Stimulated activated CD4-positive, alpha-beta T cell treated with anti-CD3 and anti-CD28 coated beads, Interleukin-12 subunit alpha, Interleukin-12 subunit beta, amount 100 ng/mL, for 48 hours (primary cell): ENCODE measurements at places on chromosomes 2 and 18.
A peak's percentile ranks its signal among the peaks of the same experiment; 100 is the strongest.

DNA sequence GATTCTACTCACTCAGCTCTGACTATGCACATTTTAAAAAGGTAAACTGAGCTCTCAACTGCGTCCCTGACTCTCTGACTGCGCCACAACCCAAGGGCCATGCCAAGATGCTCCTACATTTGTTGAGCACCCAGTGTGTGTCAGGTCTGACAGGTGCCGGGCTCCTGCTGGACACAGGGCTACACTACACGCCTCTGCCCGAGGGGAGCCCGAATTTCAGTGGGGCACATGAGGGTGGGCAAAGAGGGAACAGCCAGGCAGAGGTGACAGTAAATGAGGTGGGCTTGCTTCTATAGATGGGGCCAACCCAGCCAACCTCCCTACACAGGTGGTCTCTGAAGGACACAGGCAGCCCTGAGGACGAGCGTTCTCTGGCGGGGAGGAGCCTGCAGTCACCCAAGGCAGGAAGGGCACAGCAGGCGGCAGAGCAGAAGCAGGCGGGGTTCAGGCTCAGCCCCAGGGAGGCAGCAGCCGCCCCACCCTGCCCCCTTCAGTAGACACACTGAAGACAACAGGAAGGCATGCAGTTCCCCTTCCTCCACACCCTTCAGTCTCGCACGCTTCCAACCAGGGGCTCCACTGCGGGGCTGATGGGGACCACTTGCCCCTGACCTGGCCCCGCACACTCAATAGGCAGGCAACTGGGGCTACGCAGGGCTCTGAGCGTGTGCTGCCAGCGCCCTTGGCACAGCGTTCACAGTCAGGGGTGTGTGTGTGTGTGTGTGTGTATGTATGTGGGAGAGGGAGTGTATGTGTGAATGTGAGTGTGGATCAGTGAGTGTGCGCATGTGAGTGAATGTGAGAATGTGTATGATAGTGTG, 98.4 kb downstream of the UXS1 start:
- DNase-seq = peak; percentile 50

DNA sequence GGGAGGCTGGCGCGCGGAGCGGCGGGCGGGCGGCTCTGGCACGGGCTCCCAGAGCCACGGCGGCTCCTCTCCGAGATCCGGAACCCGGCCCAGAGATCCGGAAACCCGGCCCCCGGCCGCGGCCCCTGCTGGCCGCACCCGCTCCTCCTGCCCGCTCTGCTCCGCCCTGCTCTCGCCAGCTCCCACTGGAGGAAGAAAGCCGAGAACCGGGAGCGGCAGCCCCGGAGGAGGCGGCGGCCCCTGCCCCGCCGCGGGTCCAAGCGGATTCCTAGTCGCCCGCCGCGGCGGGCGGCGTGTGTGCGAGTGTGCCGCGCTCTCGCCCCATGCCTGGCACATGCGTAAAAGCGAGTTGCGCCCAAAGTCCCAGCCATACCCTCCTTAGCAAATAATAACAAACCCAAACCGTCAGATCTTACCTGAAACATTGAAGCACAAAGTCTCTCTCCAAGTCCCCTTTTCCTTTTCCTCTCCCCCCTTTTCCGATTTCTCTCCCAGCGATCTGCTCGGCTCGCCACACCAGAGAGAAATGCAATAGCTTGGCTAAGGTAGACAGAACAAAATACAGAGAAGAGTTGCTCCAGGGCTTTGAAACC, 108.7 kb upstream of the KCTD1 start:
- no peak for DNase-seq

DNA sequence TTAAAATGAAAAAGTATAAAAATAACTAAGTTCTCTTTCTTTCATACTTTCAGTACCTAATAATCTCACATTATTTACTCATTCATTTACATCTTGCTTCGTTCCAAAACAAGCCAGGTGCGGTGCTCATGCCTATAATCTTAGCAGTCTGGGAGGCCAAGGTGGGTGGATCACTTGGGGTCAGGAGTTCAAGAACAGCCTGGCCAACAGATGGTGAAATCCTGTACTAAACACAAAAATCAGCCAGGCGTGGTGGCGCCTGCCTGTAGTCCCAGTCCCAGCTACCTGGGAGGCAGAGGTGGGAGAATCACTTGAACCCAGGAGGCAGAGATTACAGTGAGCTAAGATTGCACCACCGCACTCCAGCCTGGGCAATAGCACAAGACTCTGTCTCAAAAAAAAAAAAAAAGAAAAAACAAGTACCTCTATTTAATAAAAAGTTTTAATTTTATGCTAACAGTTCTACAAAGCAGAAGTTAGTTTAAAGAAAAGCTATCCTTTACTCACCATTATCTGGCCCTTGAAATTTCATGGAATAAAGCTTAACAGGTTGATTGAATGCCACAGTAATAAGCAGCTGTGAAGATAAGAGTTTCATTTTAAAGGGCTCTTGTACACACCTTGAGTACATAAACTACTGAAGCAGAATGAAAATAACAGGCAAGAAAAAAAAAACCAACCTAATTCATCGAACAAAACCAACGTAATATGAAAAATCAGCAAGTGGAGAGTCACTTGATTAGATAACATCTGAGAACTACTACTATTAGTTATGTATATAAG, 22.5 kb downstream of the TXNL1 start:
- DNase-seq = no peak

GRCh38 chr18:51734576-51734975, 537.1 kb upstream of the MEX3C start:
- no peak for DNase-seq

- DNase-seq = peak; percentile 56
Observed at GRCh38 chr2:28408764-28409599, 16.3 kb downstream of the FOSL2 start.

GRCh38 chr2:131517106-131517831, 10.4 kb upstream of the CCDC74A start:
- DNase-seq = no peak

DNA sequence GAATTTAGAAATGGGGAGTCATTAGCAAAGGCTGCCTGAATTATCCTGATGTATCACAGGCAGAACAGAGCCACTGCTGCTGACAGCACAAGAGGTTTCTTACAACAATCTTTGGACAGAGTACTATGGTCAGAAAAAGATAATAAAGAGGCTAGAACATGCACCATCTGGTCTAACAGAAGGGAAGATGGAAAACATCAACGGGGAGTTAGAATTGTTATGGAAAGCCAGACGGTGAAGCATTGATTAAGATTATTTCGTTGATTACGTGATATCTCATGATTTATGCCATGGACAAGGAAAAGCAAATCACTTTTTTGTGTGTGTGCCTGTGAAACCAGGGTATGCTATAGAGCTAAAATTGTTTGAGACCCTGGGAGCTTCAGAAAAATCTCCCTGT, 409.4 kb upstream of the ETAA1 start:
- no peak for DNase-seq

- no peak for DNase-seq
Observed at GRCh38 chr2:143142598-143142997, 13.4 kb downstream of the ARHGAP15 start.

DNA sequence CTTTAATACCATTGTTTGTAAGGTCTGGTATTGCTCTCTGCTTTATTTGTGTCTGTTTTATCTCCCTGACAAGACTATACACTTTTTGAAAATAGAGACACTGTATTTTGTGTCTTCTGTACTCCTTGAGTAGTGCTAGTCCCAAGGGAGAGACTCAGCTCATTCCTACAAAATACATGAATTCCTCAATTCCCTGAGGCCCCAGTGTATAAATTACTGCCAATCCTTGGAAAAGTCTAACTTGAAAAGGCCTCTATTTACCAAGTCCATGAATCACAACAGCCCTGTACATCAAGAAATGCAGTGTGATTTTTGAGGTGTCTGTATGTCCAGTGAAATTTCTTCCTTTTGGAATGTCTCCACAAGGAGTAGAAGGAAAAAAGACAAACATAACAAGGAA, 34.9 kb upstream of the NEDD4L start:
- no peak for DNase-seq

GRCh38 chr18:51168960-51169662, 28.4 kb downstream of the MEX3C start:
- no peak for DNase-seq

- DNase-seq = no peak
Observed at GRCh38 chr2:39264733-39265132, 21.0 kb upstream of the CDKL4 start.

GRCh38 chr2:5074733-5075132, 617.5 kb upstream of the SOX11 start:
- DNase-seq = no peak

GRCh38 chr2:20421336-20421987, 25.4 kb upstream of the RHOB start:
- DNase-seq = no peak

GRCh38 chr2:95575857-95576256, 15.9 kb upstream of the TRIM43 start:
- DNase-seq = no peak

GRCh38 chr2:96347395-96347794, 11.8 kb downstream of the NCAPH start:
- no peak for DNase-seq

GRCh38 chr2:199987586-199987985, 32.2 kb downstream of the MAIP1 start:
- no peak for DNase-seq

DNA sequence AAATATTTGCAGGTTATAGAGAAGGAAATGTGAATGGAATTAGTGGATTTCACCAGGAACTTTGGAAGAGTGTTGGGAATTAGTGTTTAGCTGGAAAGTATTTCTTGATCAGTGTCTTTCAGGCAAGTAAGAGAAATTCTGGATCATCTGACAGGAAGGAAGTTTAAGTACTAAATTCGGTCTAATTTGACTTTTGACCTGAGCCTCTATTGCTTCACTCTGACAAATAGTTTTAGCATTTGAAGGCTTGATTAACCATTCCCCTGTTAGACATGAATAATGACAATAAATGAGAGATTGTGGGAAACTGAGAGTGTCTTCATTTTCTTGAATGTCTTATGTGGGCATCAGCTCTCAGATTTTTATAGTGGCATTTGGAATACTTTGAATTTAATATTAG, 16.0 kb downstream of the CCNT2 start:
- DNase-seq = no peak

DNA sequence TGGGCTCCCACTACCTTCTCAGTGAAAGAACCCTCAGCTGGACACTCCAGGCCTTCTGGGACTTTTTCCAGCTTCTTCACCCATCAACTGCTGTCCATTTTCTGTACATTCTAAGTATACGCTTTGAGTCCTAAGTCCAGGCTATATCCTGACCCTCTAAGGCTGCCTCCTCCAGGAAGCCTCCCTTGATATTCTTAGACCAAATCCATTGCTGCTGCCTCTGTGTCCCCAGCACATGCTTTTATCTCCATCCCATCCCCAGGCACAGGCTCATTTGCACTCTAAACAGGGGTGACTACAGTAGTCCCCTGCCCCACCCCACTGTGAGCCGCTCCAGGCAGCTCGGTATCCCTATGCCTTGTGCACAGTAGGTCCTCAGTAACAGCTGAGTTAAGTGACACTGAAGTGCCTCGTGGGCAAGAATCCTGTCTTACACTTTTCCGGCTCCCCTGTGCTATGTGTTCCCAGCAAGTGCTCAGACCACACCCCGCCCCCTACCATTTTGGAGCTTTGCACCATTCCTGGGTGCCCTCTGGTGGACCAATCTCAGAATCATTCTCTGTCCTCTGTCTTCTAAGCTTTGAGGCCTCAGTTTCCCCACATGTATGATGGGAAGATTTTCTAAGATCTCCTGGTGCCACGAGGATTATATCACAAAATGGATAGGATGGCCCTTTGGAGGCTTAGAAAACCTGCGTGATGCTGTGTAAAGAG, 34.9 kb downstream of the EMX1 start:
- DNase-seq = no peak

- no peak for DNase-seq
Observed at GRCh38 chr2:231764760-231765159, 16.3 kb downstream of the PDE6D start.

GRCh38 chr18:49360582-49360981, 99.9 kb downstream of the DYM start:
- no peak for DNase-seq

DNA sequence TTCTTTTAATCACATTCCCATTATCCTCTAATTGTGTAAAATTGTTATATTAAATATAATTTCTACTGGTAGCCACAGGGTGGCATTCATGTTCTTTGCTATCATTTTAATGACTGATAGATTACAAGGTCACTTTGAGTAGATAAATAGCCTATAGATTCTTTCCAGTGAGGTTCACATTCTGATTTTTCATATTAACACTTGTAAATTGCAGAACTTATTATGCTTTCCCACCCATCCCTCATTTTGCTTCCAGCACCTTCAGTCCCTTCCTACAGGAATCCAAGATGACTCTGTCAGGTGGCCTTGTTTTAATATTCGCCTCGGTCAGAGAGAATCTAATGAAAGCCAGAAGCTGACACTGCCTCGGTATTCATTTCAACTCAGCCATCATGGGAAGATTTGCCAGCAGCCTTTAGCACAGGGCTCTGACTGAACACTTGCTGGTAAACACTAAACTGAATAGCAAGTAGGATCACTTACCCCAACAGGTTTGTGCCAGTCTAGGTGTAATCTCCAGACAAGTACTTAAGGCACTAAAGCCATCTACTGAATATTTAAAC, 101.2 kb upstream of the FSHR start:
- no peak for DNase-seq

DNA sequence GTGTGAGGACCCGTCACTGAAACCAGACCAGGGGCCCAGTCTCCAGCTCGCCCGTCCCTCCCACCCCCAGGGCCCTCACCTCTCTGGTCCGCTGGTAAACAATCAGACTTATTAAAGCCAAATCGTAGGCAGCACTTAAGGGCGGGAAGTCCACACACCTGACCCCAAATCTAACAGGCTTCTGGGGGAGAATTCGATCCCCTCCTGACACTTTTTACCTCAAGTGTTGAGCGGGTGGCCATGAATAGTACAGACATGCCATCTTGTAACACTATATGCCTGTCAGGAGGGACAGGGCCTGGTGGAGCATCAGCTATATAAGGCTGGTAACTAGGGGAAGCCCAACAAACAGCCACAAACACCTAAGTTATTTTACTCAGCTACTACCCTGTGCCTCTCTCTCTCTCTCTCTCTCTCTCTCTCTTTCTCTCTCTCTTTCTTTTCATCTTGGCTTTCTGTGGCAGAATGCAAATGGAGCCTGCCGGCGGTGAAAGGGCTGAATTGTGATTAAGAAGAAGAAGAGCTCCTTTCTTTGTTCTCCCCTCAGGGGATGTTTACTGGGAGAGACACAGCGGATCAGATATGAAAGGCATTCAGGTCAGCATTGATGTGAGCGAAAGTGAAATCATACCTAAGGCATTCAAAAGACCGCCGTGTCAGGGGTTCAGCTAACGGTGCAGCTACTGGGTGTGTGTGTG, 9.5 kb downstream of the ZEB2 start:
- DNase-seq = no peak

- DNase-seq = no peak
Observed at GRCh38 chr18:199768-200167, 41.4 kb downstream of the USP14 start.
